ENCODE measurements at places on chromosomes 1 and 21. TPM values are rescaled to one million over a fixed set of nuclear protein-coding genes. Genes with fewer than 3 reads are reported as not detected.

GRCh38 chr1:26541816-26542711 lies 12.5 kb downstream of the RPS6KA1 start:
- H3K27me3 ChIP-seq, result no peaks in the 10 kb centered on the region
- peak overlapping the region; percentile 100 for H3K27ac ChIP-seq
- peak overlapping the region; percentile 82 for H3K4me3 ChIP-seq
- DNase-seq, result peak; percentile 99

- no peak overlapping the region for H3K27ac ChIP-seq
- no peaks in the 10 kb centered on the region for H3K36me3 ChIP-seq
- peaks cover 18% of the 10 kb centered on the region for H3K4me1 ChIP-seq
- H3K27me3 ChIP-seq, result no peaks in the 10 kb centered on the region
- H3K4me3 ChIP-seq, result no peak overlapping the region
- no peak for DNase-seq
These were observed 14.4 kb downstream of the MAP3K7CL start for GRCh38 chr21:29144736-29145353.

The KLHL21 gene
- total RNA-seq, result 20.2 TPM

- H3K4me1 ChIP-seq, result no peaks in the 10 kb centered on the region
- no peak overlapping the region for H3K27ac ChIP-seq
- H3K36me3 ChIP-seq, result no peaks in the 10 kb centered on the region
- H3K4me3 ChIP-seq, result no peak overlapping the region
These were observed 30.3 kb upstream of the PKP1 start for GRCh38 chr1:201252944-201253371.

- no peaks in the 10 kb centered on the region for H3K4me1 ChIP-seq
- no peak overlapping the region for H3K27ac ChIP-seq
- no peaks in the 10 kb centered on the region for H3K36me3 ChIP-seq
These were observed 61.1 kb downstream of the PTPRU start for GRCh38 chr1:29297450-29297849.

The DCST1 gene
- not detected for total RNA-seq

GRCh38 chr1:63799307-63799706 lies 25.5 kb downstream of the ROR1 start:
- H3K4me3 ChIP-seq, result no peak overlapping the region
- H3K27ac ChIP-seq, result no peak overlapping the region
- H3K27me3 ChIP-seq, result peaks cover 8% of the 10 kb centered on the region
- DNase-seq, result no peak
- H3K4me1 ChIP-seq, result no peaks in the 10 kb centered on the region

DNA sequence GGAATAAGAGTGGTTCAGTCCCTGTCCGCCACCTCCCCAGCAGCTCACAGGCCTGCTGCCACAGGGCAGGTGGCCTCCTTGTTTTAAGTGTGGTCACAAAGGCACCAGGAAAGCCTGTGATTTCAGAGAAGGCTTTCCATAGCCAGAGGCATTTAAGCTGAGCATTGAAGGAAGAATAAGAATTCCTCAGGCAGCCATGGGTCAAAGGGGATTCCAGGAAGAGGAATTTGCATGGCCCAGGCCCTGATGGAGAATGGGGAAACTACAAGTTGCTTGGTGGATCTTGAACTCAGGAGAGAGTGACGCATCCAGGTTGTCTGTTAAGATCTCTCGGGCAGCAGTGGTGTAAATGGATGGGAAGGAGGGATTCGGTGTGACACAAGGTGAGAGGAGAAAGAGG lies 66.7 kb downstream of the KLHDC7A start:
- no peaks in the 10 kb centered on the region for H3K4me1 ChIP-seq
- H3K27me3 ChIP-seq, result peaks cover 25% of the 10 kb centered on the region
- no peak overlapping the region for H3K4me3 ChIP-seq
- no peak for DNase-seq
- H3K36me3 ChIP-seq, result no peaks in the 10 kb centered on the region
- H3K27ac ChIP-seq, result no peak overlapping the region

DNA sequence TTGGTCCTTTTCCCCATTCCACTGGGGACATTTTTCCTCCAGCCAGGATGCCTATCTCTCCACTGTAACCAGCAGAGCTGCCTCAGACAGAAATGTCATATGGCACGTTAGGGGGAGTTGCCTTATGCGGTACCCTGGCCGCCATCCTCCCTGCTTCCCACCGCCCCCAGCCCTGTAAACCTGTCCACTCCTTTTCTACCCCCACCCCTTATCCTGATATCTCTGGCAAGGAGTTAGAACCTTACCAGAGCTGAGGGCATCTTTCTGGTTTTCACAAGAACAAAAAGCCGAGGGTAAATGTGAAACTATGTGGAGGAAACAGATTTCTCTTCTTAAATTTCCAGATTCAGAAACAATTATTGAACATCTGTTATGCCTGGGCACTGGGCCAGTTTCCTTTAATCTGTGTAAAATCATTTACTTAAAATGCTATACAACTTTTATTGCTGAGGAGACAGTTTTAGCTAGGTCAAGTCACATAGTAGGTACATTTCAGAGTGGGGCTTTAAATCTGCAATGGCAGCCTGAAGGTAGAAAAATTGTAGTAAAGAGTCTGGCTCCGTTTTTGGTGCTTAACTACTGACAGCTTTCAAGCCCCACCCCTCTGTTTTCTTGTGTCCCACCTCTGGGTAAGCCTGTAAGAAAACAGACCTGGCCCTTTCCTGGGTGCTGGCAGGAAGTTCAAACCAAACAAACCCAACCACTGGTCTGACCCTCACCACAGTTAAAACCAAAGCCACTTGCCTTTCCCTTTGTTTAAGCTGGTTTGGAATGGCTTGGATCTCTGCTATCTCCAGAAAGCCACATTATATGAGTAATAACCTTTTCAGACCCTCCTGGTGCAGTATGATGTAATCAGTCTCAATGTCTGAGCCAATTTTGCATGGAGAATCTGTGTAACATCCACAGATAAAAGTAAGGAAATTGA lies 319.0 kb downstream of the HHAT start:
- no peak overlapping the region for H3K4me3 ChIP-seq
- H3K4me1 ChIP-seq, result no peaks in the 10 kb centered on the region
- H3K27ac ChIP-seq, result no peak overlapping the region
- no peaks in the 10 kb centered on the region for H3K27me3 ChIP-seq
- H3K36me3 ChIP-seq, result no peaks in the 10 kb centered on the region

The NCF2 gene
- total RNA-seq, result 20.5 TPM

- DNase-seq, result no peak
- no peak overlapping the region for H3K4me3 ChIP-seq
- H3K27me3 ChIP-seq, result no peaks in the 10 kb centered on the region
These were observed 996.7 kb upstream of the ADGRL4 start for GRCh38 chr1:80003250-80003649.

- H3K27ac ChIP-seq, result no peak overlapping the region
- no peaks in the 10 kb centered on the region for H3K27me3 ChIP-seq
- no peaks in the 10 kb centered on the region for H3K4me1 ChIP-seq
These were observed 620.4 kb downstream of the RWDD3 start for GRCh38 chr1:95854457-95854856.

DNA sequence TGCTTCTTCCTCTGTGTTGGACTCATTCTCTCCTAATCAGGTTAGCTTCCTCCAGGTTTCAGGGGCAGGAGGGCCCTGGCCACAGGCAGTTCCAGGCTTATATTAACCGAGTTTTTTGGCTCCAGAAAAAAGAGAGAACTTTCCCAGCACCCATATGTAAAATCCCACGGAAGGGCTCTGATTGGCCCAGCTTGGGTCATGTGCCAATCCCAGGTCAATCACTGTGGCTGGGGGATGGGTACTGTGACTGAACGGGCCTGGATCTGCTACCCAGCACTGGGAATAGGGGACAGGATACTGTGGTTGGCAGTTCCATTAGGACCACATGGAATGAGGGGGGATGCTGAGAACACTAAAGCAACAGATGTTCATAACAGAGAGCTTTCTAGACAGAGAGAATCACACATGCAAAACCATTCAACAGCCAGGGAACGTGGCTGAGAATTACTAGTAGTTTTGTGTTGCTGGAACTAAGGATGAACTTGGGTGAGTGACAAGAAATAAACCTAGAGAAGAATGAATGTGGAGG lies 51.1 kb upstream of the NEK2 start:
- no peak overlapping the region for H3K4me3 ChIP-seq
- H3K27me3 ChIP-seq, result no peaks in the 10 kb centered on the region
- H3K36me3 ChIP-seq, result no peaks in the 10 kb centered on the region
- no peak for DNase-seq

The IKBKE gene
- total RNA-seq, result 50.8 TPM

GRCh38 chr1:176826265-176826664 lies 338.2 kb downstream of the ASTN1 start:
- no peak overlapping the region for H3K27ac ChIP-seq
- H3K27me3 ChIP-seq, result no peaks in the 10 kb centered on the region
- H3K4me3 ChIP-seq, result no peak overlapping the region
- no peak for DNase-seq

DNA sequence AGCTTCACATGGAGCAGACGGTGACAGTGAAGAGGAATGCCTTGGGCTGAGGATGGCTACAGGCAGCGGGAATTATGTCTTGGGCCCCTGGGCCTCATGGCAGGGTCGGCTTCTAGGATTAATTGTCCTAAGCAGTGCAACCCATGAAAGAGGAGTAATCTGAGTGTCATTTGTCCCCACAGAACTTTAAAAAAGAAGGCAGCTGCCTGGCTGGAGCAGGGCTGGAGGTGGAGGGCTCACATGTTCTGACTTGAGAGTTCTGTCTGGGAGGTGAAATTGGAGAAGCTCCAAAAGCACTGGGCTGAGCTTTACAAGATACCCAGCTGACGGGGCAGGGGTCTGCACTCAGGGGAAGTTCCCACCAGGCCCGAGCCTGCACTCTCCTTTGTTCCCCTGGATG lies 22.6 kb downstream of the CACNA1S start:
- no peaks in the 10 kb centered on the region for H3K4me1 ChIP-seq
- DNase-seq, result no peak
- no peak overlapping the region for H3K27ac ChIP-seq
- no peak overlapping the region for H3K4me3 ChIP-seq
- H3K36me3 ChIP-seq, result no peaks in the 10 kb centered on the region

DNA sequence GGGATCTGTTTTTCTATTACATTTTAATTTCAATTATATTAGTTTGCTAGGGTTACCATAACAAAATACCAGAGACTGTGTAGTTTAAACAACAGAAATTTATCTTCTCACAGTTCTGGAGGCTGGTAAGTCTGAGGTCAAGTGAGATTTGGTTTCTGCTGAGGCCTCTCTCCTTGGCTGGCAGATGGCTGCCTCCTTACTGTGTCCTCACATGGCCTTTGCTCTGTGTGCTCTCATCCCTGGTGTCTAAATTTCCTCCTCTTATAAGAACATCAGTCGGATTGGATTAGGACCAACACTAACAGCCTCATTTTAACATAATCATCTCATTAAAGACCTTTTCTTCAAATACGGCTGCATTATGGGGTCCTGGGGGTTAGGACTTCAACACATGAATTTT lies 195.2 kb upstream of the CHODL start:
- no peaks in the 10 kb centered on the region for H3K27me3 ChIP-seq
- no peaks in the 10 kb centered on the region for H3K36me3 ChIP-seq
- H3K4me3 ChIP-seq, result no peak overlapping the region
- no peak for DNase-seq
- no peaks in the 10 kb centered on the region for H3K4me1 ChIP-seq

DNA sequence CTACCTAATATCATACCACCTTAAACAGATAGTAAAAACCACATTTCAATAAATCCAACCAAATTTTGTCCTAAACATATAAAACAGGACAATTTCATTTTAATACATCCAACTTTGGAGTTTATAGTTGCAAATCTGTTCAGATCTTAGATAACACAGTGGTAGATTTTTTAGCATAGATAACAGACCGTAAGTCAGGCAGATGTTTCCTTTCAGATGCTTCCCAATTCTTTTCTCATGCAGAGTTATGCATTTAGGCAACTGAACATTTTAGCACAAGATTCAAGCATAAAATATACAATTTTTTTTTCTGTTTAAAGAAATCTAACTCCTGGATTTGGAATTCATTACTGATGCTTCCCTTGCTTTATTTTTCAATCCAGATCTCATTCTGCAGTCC lies 156.5 kb upstream of the ZNHIT6 start:
- no peaks in the 10 kb centered on the region for H3K36me3 ChIP-seq
- H3K4me3 ChIP-seq, result no peak overlapping the region
- H3K4me1 ChIP-seq, result no peaks in the 10 kb centered on the region
- DNase-seq, result no peak
- H3K27me3 ChIP-seq, result no peaks in the 10 kb centered on the region

DNA sequence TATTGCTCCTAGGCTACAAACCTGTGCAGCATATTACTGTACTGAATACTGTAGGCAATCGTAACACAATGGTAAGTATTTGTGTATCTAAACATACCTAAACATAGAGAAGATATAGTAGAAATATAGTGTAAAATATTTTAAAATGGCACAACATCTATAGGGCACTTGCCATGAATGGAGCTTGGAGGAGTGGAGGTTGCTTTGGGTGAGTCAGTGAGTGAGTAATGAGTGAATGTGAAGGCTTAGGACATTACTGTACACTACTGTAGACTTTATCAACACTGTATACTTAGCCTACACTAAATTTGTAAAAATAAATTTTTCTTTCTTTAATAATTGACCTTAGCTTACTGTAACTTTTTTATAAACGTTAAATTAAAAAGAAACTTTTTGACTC lies 7.9 kb downstream of the LEFTY2 start:
- H3K4me3 ChIP-seq, result no peak overlapping the region
- H3K4me1 ChIP-seq, result no peaks in the 10 kb centered on the region
- no peak for DNase-seq
- no peaks in the 10 kb centered on the region for H3K27me3 ChIP-seq

DNA sequence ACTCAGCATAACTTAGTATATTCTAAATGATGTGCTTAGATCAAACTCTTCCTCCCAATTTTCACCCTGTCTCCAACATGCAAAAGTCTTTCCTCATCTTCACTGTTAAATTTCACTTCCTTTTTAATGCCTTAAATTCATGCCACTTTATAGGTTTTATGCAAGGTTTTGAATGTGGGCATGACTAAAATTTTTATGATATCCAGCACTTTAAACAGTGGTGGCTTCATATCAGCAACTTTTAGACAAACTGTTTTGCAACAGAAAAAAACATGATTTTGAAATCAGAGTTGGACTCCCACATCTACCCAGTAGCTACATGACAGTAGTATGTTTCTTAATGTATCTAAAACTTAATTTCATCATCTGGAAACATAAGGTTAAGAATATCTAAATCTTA lies 84.7 kb upstream of the ZP4 start:
- no peaks in the 10 kb centered on the region for H3K27me3 ChIP-seq
- no peaks in the 10 kb centered on the region for H3K36me3 ChIP-seq
- H3K4me1 ChIP-seq, result no peaks in the 10 kb centered on the region
- H3K4me3 ChIP-seq, result no peak overlapping the region

The KRTAP26-1 gene
- total RNA-seq, result not detected

The DYNLT5 gene
- not detected for total RNA-seq

The SYT14 gene
- total RNA-seq, result not detected

DNA sequence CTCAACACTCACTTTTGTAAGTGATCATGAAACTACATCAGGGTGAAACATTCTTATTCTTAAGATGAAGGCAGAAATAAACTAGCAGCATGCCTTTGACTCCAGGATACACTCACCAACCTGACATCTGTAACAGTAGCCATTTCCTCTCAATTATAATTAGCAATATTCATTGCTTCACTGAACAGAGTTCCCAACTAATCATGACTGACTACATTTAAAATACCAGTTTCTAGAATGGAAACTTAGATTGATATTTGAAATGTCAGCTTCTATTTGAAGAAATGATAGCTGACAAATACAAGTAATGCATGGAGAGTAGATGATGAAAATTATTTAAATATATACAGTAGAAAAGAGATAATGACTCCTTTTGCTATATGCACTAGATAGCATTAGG lies 1023.8 kb downstream of the MRPL39 start:
- no peaks in the 10 kb centered on the region for H3K4me1 ChIP-seq
- H3K4me3 ChIP-seq, result no peak overlapping the region
- H3K27ac ChIP-seq, result no peak overlapping the region
- no peak for DNase-seq

The FCRL2 gene
- total RNA-seq, result not detected

GRCh38 chr1:17874710-17875109 lies 119.6 kb downstream of the ACTL8 start:
- DNase-seq, result no peak
- H3K4me3 ChIP-seq, result no peak overlapping the region
- no peaks in the 10 kb centered on the region for H3K4me1 ChIP-seq
- peaks cover 11% of the 10 kb centered on the region for H3K27me3 ChIP-seq
- no peaks in the 10 kb centered on the region for H3K36me3 ChIP-seq
- H3K27ac ChIP-seq, result no peak overlapping the region

All from natural killer cell treated with Interleukin-12 subunit alpha and Interleukin-12 subunit beta and Interleukin-15 and Interleukin-18, amount 100 ng/mL, for 72 hours (primary cell).